Sigmoid colon (tissue), 7 donors: ENCODE measurements at places on chromosomes 4 and X.

GRCh38 chr4:3640587-3640962, 108.4 kb upstream of the LRPAP1 start:
- no peak for DNase-seq

GRCh38 chr4:7539659-7540058, 104.9 kb upstream of the PSAPL1 start:
- DNase-seq: no peak

DNA sequence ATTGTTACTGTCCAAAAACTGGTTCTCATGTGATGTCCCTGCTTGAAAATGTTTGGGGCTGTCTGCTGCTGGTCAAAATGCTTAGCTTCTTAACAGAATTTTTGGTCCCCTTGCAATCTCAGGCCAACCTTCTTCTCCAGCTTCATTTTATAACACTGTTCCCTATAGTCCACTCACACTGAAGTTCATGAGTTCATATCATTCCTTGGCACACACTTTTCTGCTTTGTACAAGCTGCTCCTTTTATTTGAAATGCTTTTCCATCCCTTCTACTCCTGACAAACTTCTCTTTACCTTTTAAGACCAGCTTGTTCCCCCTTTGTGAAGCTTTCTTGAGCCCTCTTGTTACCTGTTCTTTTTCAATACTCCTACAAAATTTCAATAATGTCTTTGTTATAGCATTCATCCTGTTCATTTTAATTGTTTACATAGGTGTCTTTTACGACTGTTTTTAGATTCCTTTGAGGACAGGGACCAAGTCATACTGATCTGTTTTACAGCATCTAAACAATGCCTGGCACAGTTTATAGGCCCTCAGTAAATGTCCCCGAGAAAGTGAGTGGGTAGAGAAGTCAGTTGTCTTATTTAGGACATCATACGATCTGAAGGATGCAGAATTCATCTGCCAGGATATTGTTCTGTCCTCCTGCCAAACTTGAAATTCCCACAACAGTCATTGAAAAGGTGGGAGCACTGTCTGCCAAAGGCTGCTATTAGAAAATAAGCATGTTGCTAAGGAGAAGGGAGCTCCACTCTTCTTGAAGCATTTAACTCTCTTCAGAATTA, 134.4 kb upstream of the BMPR1B start:
- DNase-seq: no peak

- no peak for DNase-seq
Measured at GRCh38 chr4:26491449-26492170, 1.3 kb upstream of the CCKAR start.

DNA sequence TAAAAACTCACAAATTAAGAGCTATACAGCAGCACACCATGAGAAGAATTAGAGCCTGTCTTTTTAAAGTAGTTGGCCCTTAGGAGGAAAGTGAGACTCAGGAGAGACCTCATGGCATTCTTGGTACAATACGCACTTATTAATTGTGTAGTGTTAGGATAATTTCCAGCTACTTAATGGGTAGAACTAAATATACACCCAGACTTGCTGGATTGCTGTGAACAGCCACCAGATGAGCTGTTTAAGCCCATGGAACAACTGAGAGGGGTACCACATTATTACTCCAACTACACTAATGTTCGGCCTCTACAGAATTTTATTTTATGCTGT, 13.6 kb downstream of the MFAP3L start:
- DNase-seq: no peak

- DNase-seq: no peak
Measured at GRCh38 chr4:123876671-123877101, 480.1 kb downstream of the SPRY1 start.

GRCh38 chr4:182143086-182143821, 99.9 kb upstream of the TENM3 start:
- no peak for DNase-seq

GRCh38 chr4:99859618-99860017, 34.6 kb downstream of the LAMTOR3 start:
- DNase-seq: no peak

GRCh38 chrX:11172415-11172814, 61.3 kb downstream of the HCCS start:
- DNase-seq: no peak

DNA sequence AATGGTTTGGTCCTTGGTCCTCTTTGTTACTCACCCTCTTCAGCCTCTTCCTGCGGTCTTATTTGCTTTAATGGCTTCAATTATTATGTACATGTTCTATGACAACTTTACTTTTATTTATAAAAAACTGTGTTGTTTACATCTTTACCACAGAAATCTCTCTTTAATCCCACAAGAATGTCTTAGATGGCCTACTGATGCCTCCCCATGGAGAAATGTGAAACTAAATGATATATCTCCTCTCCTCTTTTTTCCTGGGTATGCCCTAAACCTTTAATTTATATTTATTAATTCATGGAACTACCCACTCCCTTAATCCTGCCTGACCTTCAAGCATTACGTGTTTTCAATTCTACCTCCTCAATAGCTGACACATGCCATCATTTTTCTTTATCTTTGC, 573.2 kb downstream of the CENPC start:
- DNase-seq: no peak

DNA sequence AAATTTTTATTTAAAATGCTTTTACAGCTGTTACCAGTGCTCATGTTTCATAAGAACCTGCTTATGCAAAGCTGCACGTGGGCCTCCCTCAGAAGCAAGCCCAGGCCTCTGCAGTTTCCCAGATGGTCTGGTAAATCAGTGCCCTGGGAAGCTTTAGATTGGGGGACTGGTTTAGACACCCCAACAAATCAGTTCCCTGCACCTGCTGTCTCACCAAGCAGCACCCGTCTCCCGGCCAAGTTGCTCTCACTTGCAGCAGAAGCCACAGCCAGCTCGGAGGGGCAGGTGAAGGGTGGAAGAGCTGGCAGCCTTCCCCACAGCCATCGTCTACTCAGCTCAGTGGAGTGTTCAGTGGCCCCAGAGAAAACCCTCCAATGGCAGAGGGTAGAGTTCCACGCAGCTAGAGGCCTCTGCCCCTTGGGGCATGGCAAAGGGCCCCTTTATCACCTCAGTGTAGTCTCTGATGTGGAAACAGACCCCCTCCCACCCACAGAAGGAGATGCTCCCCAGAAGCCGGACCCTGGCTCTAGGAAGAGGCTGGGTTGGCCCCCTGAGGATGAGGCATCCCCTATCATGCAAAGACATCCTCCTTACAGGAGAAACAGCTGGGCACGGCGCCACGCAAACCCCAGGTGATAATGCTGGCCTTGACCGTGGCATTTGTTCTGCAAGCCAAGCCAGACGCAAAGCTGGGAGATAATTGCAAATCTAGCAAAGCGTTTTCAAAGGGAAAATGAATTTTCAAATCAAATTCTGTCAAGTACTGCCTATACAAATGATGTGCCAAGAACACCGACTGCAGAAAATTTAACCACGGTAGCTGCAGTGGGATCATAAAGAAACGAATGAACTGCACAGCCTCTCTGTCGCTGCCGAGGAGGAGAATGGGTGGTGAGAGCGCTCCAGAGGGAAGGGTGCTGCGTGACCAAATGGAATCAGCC, 51.9 kb downstream of the ZFYVE28 start:
- DNase-seq: peak; percentile 64

- DNase-seq: no peak
Measured at GRCh38 chrX:75211976-75212375, 55.9 kb upstream of the ABCB7 start.

DNA sequence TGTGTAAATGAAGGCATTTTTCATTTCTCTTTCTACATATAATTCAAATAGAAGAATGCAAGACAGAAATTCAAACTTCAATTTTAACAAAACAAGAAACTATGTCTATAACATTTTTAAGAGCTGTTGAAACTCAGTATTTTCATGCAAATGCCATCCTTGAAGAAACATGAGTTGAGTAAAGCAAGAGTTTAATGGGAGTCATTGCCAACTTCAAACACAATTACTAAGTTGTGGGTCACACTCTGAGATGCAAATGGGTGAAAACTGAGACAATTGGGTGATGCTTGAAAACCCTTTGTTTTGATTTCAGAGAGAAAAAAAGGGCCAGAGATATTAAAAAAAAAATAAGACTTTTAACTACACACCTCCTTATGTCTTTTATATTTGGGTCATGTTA, 865.9 kb downstream of the FAT4 start:
- DNase-seq: no peak

DNA sequence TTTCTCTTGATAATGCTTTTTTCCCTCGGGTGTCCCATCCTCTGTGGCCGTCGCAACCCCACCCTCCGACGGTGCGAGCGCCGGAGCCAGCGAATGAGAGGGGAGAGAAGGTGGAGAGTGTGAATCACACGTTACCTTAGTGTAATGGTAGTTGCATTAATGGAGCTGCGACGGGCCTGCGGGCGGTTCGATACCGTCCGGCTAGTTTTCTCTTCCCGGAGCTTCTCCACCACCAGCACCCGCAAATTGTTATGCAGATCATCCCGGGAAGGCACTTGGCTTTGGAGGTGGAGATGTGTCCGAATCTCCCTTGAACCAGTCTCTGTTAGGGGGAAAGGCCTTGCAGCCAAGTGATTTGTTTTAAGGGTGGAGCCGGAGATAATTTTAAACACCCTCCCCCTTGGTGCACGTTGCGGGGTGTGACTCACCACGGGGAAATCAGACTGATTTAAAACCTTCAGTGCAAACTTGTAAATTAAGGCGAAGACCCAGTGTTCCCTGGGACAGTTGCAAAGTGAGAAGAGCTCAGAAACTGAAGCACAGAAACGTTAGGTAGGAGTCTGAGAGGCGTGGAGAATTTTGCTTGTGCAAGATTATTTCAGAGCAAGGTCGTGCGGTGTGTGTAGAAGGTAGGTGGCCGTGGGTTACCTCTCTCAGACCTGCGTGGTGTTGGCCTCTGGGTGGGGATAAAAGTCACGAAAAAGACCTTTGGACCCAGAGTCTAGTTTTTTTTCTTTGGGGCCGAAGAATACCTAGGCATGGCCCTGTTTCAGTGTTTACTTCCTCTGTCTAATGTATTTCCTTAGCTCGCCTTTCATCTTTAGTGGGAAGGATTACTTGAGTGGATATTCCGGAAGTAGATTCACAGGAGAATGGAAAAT, 1.3 kb downstream of the AFF1 start:
- peak; percentile 90 for DNase-seq

DNA sequence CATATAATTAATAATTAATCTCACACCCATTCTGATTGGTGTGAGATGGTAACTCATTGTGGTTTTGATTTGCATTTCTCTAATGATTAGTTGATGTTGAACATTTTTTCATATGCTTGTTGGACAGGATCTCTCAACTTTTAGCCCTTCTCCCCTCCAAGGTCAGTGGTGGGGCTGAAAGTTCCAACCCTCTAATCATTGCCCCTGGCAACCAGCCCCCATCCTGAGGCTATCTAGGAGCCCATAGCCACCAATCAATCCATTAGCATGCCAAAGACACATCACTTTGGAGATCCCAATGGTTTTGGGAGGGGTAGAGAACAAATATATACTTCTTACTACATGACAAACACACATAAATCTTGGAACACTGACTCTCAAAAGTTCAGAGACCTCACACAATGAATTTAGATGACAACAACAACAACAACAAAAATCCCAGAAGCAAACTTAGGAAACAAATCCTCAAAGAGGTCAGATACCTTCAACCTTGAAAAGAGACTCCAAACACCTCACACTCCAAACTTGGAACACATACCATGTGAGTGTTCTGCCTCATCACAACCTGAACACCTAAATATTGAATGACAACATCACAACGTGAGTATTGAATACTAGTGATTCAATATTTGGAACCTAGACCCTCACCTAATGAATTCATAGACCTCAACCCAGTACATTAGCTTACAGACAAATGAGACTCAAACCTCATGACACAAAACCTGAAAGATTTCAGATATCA, 19.0 kb upstream of the PAGE4 start:
- no peak for DNase-seq

DNA sequence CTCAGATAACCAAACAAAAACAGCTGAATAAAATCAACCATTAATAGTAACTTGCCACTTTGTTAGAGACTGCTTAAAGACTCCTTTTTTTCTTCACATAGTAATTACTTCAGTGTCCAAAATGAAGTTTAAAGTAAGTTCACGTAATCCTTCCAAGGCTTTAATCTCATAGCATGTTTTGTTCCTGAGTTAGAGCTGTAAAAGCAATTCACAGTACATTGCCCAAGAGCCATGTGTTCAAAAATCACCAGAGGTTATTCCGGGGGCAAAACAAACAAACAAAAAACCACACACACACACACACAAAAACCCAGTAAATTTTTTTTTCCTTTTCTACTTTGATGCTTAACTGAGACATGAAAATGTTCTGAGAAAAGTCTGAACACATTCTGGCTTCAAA, 6.1 kb downstream of the GPR82 start:
- DNase-seq: no peak

DNA sequence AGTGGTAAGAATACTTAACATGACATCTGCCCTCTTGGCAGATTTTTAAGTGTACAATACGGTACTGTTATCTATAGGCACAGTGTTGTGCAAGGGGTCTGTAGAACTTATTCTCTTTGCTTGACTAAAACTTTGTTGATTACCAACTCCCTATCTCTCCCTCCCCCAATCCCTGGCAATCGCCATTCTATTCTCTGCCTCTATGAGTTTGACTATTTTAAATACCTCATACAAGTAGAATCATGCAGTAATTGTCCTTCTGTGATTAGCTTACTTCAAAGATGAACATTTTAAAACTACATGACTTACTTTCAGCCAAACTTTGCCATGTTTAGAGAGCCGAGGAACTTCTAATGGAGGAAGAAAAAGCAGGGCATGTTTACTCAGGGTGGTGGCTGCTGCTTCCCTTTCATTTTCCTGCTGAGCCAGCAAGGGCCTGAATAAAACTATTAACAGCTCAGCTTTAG, 62.4 kb downstream of the APOO start:
- DNase-seq: no peak

DNA sequence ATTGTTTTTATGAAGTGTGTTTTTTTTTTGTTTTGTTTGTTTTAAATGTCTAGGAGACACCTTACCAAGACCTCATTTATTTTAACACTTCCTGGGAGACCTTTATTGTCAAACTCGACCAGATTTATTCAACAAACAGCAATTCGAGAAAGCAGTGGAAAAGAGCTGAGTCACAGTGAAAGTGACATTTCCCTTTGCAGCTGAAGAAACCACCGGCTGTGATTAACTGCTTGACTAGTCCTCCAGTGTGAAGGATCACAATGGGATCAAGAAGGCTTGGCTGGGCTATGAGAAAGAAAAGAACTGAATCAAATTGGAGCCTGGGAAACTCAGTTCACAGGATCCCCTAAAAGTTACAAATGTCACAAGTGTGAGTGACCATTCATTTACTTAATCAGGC, 11.9 kb upstream of the ADH7 start:
- no peak for DNase-seq

DNA sequence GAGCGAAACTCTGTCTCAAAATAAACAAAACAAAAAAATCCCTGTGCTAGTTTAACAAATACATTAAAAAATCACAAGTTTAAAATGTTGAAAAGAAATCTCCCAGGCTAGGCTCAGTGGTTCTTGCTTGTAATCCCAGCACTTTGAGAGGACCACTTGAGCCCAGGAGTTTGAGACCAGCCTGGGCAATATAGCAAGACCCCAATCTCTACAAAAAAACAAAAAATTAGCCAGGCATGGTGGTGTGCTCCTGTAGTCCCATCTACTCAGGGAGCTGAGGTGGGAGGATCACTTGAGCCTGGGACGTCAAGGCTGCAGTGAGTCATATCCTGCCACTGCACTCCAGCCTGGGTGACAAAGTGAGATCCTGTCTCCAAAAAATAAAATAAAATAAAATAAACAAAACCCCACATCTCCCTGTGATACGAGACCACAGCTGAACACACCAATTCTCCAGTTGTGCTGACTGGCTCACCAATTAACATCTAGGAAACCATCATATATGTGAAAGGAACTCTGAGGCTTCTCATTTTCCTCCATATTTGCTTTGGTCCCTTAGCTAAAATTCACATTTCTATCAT, 7.3 kb downstream of the RPS4X start:
- DNase-seq: no peak

GRCh38 chr4:183755596-183755995, 96.5 kb downstream of the TRAPPC11 start:
- DNase-seq: no peak
